ENCODE measurements at places on chromosomes 3 and 15.
A peak's percentile ranks its signal among the peaks of the same experiment; 100 is the strongest.

DNA sequence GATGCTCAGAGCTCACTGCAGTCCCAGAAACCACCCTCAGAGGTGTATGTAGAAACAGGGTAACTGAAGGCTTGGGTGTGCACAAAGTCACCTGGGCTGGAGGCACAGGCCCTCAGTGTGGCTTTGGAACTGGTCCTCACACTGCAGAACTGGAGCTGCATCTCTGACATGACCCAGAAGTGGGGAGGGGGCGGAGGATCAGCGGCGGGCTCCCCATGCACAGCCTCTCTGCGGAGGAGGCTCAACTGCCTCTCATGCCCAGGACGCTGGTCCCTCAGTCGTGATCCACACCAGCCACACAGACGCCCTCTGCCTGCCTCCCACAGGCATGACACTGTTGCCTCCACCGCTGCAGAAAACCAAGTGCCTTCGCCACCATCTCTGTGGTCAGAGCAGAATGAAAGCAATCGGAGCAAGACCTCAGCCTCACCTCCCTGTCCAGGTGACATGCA is 73.7 kb downstream of the TM2D3 start:
- no peak for DNase-seq

GRCh38 chr15:62904041-62904910 is 138.3 kb upstream of the TPM1 start:
- DNase-seq: no peak

DNA sequence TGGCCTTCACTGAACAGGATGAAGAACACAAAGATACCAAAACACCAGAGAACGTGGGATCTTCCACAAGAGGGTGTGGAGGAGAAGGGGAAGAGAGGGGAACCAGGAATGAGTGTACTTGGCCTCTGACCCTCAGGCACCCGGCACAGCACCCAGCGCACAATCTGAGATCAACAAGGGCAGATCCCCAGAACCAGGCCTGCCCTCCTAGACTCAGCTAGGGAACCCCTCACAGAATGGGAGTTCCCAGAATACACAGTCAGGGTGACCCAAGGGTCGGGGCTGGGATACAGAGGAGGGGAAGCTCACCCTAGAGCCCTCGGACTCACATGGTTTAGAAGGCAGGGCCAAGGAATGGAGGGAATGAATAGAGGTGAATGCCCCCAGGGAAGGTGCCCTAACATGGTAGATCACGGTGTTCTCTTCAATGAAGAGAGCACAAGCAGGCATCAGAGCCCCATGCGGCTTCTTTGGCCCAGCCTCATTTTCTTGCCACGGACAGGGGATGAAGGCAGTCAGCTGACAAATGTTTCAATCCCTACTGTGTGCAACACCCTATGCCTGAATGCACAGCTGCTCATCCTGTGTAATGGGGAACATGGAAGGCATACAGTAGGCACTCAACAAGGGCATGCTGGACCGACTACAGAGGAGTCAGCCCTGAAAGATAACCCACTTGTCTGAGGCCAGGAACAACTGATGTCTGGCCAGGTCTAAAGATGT is 13.1 kb downstream of the BMF start:
- peak; percentile 52 for DNase-seq

GRCh38 chr3:126435456-126436315 is 40.0 kb downstream of the ZXDC start:
- DNase-seq: peak; percentile 52

GRCh38 chr3:115156046-115156654 is 9.1 kb upstream of the ZBTB20 start:
- no peak for DNase-seq

- DNase-seq: no peak
Observed at GRCh38 chr3:129382366-129382765, 46.1 kb downstream of the EFCAB12 start.

Measured in upper lobe of right lung (tissue), 1 donor.